ENCODE measurements at places on chromosomes 12 and 14. TPM values are rescaled to one million over a fixed set of nuclear protein-coding genes. Genes with fewer than 3 reads are reported as not detected.

DNA sequence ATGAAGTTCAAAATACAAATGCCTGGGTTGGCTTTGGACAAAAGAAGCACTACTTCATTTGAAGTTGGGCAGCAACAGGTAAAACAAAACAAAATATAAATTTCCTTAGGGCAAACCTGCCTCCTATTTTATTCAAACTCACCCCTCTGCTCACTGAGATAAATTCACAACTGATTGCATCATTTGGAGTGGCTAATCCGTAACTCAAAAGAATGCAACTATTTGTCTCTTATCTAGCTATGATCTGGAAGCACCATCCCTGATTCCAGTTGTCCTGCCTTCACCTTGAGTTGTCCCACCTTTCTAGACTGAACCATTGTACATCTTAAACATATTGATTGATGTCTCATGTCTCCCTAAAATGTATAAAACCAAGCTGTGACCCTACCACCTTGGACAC is 145.0 kb downstream of the CCER1 start:
- no peak for DNase-seq

DNA sequence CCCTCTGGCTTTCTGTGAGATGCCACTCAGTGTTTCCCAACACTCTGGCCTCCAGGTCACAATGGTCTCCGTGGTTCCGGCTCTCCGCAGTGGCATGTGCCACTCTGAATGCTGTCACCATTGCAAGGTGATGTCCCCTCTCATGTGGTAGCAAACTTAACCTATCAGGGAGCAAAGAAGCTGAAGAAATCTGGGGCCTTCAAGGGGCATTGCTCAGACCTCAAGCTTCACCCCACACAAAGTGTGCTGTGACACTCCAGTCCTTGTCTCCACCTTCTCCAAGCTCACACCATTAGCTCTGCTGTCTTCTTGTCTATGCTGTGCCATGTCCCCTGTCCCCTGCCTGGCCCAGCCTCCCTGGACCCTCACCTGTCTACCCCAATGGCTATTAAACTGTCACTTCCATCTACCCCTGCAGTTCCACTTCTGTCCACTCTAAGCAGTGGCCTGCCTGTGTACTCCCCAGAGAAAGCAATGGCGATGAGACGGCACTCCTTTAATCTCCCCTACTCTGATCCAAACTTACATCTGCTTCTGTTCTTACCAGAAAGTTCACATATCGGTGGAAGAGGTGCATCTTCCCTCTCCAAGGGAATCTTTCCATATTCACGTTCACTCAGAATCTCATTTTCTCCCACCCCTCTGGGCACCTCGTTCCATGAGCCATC is 93.7 kb downstream of the DHRS2 start:
- DNase-seq, result no peak

- peak; percentile 59 for DNase-seq
These were observed 268.0 kb downstream of the BTG1 start for GRCh38 chr12:91877456-91878235.

GRCh38 chr12:41681898-41682297 is 462.8 kb downstream of the GXYLT1 start:
- no peak for DNase-seq

DNA sequence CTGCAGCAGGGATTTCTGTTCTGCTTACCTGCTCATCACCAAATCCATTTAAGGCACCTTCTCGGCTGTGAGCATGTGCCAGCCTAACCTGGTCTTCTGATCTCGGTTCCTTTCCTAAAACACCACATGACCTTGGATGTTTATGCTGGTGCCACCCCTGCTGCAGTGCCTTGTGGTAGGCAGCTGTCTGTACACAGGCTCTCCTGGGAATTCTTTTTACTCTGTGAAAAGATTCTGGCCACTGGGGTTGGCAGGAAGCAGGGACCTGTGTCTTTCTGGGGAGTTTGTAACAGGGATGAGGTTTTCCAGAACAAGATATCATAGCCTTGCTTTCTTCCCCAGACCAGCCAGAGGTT is 10.4 kb upstream of the PLEKHG3 start:
- no peak for DNase-seq

DNA sequence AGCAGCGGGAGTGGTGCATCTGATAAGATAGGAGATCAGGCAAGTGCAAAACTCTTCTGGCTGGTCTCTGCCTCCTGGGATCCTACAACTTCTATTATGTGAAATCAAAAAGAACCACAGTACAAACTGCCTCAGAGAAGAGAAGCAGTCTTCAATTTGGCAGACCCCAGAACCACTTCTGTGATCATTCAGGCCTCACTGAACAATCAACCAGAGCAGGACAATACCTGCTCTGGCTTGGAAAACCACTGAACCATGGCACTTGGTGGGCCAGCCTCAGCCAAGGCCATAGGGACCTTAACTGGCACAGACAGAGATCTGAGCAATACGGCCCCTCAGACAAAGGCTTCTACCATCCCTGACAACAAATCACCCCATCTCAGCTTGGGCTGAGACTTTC is 103.0 kb downstream of the NDUFA12 start:
- no peak for DNase-seq

GRCh38 chr12:75704664-75705063 is 193.3 kb upstream of the KRR1 start:
- no peak for DNase-seq

DNA sequence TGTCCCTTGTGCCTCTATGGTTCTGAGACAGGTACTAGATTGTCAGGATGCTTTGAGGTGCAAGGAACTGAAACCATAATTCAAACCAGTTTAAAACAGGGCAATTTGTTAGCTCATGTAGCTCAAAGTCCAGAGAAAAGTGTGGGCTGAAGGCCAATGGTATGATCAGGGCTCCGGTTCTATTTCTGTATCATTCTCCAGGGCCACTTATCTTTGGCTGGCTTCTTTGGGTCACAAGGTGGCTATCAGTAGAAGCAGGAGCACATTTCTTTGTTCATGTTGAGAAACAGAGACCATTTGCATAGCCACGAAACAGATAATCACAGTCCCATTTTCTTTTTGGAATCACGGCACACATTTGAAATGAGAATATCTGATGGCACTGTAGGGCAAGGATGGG is 294.9 kb downstream of the ETNK1 start:
- no peak for DNase-seq

- peak; percentile 14 for DNase-seq
These were observed 319.0 kb downstream of the FOXG1 start for GRCh38 chr14:29085546-29085945.

DNA sequence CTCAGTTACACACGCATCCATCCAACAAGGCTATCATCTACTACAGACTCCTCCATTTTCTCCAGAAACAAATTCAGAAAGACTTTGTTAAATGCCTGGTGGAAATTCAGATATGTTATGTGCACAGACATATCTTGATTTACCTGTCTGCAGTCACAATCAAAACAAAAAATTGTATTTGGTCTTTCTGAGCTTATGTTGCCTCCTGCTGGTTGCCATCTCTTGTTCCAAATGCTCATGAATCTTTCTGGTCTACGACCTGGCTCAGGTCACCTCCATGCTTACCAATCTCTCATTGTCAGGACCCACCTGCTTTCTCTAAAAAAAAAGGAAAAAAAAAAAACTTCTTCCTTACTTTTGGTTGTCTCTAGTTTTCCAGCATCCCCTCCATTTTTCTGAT is 169.2 kb upstream of the PLXNC1 start:
- peak; percentile 34 for DNase-seq

DNA sequence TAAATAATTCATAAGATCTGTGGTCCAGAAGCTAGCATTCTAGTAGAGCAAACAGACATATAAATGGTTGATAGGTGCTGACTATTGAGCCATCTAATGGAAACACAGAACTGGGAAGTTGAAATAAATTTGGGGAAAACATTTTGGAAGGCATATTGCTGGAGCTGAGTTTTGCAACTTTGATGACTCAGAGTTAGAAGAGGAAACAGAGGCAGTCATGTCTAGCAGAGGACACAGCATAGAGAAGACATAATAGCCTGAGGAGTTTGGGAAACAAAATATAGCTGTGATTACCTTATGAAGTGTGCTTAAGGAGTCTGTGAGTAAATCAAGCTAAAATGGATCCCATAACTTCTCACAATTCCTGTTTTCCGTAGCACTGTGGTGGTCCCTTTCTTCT is 86.9 kb upstream of the FLRT2 start:
- peak; percentile 84 for DNase-seq

GRCh38 chr12:6215120-6215807 is 15.1 kb downstream of the CD9 start:
- peak; percentile 59 for DNase-seq

- no peak for DNase-seq
These were observed 6.2 kb downstream of the SMIM41 start for GRCh38 chr12:52085682-52086180.

The MYF6 gene
- not detected for total RNA-seq

The P2RX4 gene
- 16.4 TPM for total RNA-seq

The FAR2 gene
- 1.5 TPM for total RNA-seq

The SLC38A4 gene
- total RNA-seq, result 2.4 TPM

All from bronchial epithelial cell (primary cell).